ENCODE measurements at places on chromosomes 3 and 15. TPM values are rescaled to one million over a fixed set of nuclear protein-coding genes. Genes with fewer than 3 reads are reported as not detected.

GRCh38 chr3:144237351-144237750 lies 265.7 kb downstream of the DIPK2A start:
- DNase-seq = no peak

TM4SF1 gene
- 43.5 TPM for total RNA-seq

TJP1 gene
- 147 TPM for total RNA-seq

- no peak for DNase-seq
Measured at GRCh38 chr3:50205413-50206276, 574 bp downstream of the SLC38A3 start.

CATSPER2 gene
- total RNA-seq = 6.6 TPM

GOLGA8K gene
- 0.95 TPM for total RNA-seq

DNA sequence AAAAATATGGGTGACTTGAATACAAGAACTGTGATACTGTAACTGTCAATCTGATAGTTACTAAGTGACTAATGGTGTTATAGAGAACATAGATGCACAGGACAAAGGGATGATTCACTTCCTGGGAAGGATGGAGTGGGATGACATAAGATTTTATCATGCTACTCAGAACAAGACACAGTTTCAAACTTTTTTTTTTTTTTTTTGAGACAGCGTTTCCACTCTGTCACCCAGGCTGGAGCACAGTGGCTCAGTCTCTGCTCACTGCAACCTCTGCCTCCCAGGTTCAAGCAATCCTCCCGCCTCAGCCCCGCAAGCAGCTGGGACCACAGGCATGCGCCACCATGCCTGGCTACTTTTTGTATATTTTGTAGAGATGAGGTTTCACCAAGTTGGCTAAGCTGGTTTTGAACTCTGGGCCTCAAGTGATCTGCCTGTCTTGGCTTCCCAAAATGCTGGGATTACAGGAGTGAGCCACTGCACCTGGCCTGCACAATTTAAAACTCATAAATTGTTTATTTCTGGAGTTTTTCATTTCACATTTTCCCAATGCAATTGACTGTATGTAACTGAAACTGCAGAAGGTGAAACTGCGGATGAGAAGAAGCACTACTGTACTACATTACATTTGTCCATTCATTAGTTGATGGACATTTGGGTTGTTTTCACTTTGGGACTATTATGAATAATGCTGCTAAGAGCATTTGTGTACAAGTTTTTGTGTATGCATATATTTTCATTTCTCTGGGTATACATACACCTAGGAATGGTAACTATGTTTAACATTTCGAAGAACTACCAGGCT lies 40.6 kb downstream of the ADIPOQ start:
- no peak for DNase-seq

GRCh38 chr3:45119824-45120358 lies 26.3 kb downstream of the CDCP1 start:
- DNase-seq = no peak

GRCh38 chr3:187398955-187399354 lies 30.8 kb downstream of the RTP4 start:
- no peak for DNase-seq

DNA sequence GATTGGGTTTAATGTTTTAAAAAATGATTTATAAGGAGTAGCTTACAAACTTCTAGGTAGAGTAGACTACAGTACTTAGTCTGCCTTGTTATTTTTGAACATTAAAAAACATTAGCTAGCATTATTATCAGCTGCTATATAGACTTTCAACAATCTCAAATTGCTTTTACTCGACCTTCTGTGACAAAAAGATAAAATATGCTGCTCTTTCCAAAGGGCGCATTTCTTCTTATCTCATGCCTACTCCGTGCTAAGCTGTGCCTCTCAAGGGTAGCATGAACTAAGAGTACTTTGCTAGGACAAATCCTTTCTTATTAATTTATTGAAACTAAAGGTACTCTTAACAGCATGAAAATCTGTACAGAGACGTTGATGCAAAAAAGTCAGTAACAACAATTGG lies 71.3 kb downstream of the SPRED1 start:
- DNase-seq = no peak

CX3CR1 gene
- 0.51 TPM for total RNA-seq

GRCh38 chr3:186184021-186184420 lies 75.1 kb upstream of the ETV5 start:
- no peak for DNase-seq

- DNase-seq = no peak
Measured at GRCh38 chr3:149581681-149582370, 76.0 kb downstream of the WWTR1 start.

PCSK6 gene
- 3.7 TPM for total RNA-seq

Data from mesothelial cell of epicardium (in vitro differentiated cells).